ENCODE measurements at places on chromosomes 12 and 14.
A peak's percentile ranks its signal among the peaks of the same experiment; 100 is the strongest.

- DNase-seq = peak; percentile 16
Measured at GRCh38 chr12:114625294-114625851, 58.6 kb downstream of the TBX3 start.

DNA sequence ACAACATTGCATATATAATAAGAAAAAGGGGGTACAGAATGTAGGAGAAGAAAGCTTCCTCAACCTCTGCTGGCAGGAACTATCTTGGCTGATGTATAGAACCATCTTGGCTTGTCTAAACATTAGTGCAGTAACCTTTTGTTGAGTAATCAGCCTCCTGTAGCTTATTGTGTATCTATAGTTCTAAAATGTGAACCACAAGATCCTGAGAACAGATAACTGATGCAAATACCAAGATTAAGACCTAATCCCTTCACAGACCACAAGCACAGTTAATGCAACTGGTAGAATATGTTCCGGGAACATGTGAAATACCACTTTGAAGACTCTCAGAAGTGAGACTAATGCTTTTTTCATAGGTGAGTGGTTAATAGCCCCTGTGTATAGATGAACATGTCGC, 50.7 kb upstream of the KCNC2 start:
- DNase-seq = no peak

DNA sequence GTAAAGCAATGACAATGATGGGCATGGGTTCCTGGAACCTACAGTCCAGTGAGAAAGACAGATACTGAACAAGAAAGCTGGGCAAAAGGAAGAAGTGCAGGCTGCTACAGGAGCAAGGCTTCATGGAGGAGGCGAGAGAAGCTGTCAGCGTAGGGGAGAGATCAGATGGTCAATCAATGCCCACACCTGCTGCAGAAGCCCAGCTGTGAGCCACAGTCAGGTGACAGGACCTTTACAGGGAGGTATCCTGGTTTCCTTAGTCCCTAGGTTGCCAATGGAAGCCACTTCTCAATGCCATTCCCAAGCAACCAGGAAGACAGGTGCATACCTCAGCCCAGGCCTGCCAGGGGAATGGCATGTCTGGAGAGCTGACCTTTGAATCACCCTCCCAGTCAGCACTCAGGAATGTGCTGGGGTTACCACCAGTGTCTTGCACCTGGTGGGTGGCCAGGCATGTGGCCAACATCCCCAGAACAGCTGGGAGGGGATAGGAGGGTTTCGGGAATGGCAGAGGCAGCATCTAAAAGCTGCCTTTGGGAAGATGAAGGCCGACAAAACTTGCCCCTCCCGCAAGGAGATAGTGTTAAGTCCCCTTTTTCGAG, 170.3 kb downstream of the TTC7B start:
- no peak for DNase-seq

GRCh38 chr14:90535556-90536090, 138.8 kb downstream of the CALM1 start:
- no peak for DNase-seq

GRCh38 chr14:67933266-67933665, 113.7 kb downstream of the RAD51B start:
- DNase-seq = no peak

GRCh38 chr12:21656905-21657325, 727 bp downstream of the LDHB start:
- DNase-seq = peak; percentile 38

- no peak for DNase-seq
Measured at GRCh38 chr12:131015581-131016337, 62.1 kb downstream of the ADGRD1 start.

GRCh38 chr12:6850796-6851152, 312 bp downstream of the CDCA3 start:
- no peak for DNase-seq

DNA sequence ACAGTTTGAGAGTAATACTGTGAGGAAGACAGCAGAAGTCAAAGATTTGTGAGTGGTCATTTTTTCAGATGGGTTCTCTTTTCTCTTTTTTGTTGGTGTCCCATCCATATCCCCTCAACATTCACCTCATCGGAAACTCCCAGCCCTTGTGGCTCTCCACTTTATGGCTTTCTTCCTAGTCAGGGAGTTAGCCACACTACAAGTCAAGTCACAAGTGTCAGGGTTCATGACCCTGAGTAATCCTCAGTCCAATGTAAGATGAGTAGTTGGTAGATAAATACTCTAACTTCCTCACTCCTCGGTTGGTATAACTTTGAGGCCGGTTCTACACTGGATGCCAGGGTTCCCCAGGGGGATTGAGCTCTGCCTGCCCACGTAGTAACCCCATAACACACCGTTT, 41.4 kb downstream of the PTGER2 start:
- DNase-seq = no peak

DNA sequence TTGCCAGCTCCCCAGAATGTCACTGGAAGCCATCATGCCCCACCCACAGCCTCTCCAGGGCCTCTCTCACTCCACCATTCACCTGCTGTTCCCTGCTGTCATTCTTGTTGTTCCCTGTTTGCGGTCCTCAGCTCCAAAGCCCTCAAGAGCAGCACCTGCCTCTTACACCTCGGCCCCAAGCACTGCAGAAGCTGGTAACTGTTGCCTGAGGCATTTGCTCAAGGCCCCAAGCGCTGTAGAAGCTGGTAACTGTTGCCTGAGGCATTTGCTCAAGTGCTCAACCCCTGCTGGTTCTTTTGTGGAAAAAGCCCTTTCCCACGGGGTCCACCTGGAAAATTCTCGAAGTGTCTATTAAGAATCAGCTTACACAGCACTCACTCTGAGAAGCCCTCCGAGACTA, 78.0 kb downstream of the ARL6IP4 start:
- DNase-seq = no peak

DNA sequence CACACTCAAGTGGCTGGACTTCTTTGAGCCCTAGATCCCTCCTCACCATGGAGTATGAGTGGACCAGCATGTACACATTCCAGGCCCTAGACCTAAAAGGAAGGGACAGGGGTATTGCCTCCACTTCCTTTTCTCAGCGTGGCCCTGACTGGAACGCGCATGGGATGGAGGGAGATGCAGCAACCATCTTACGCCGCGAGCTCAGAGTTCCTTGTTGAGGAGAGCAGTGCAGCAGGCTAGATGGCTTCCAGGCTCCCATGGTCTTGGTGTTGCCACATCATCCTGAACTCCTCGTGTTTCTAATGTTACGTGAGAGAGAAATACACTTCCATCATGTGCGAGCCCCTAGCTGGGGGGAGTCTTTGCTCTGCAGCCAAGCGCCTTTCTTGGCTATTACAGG, 61.8 kb upstream of the DIO3 start:
- DNase-seq = no peak

GRCh38 chr12:40215982-40216381, 8.8 kb upstream of the LRRK2 start:
- DNase-seq = no peak

- DNase-seq = no peak
Measured at GRCh38 chr12:106058256-106059182, 80.2 kb downstream of the NUAK1 start.

DNA sequence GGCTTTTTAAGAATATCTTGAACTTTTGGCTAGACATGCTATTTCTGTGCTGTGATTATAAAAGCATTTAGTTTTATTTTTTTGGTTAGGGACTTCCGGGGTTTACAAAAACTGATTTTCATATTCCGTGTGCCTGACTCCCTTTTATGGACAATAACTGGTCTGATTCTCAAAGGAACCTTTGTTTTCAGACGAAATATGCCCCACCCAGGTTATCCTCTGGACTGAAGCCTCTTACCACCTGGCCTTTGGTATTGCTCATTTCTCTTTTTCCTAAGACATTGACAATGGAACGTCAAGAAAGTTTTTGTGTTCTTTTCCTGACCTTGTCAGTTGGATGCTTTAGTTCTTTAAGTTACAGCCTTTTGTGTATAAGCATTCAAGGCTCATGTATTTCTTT, 10.8 kb downstream of the TIGAR start:
- DNase-seq = no peak

- no peak for DNase-seq
Measured at GRCh38 chr12:123200414-123200813, 32.5 kb downstream of the MPHOSPH9 start.

DNA sequence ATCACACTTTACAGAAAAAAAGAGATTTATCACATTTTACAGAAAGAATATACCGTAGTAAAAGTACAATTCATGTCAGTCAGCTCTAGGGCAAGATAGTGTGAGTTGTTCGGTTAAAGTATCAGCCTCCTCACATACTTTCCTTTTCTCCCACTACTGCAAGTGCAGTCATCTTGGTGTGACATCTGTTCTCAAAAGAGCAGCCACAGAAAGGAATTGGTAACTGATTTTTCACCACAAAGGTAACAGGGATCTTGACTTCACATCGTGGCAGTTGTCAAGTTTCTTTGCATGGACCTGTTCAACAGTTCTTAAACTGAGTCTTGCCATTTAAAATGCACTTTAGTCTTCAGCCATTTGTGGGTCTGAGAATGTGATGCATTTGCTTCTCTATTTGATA, 5.0 kb upstream of the E2F7 start:
- DNase-seq = no peak

DNA sequence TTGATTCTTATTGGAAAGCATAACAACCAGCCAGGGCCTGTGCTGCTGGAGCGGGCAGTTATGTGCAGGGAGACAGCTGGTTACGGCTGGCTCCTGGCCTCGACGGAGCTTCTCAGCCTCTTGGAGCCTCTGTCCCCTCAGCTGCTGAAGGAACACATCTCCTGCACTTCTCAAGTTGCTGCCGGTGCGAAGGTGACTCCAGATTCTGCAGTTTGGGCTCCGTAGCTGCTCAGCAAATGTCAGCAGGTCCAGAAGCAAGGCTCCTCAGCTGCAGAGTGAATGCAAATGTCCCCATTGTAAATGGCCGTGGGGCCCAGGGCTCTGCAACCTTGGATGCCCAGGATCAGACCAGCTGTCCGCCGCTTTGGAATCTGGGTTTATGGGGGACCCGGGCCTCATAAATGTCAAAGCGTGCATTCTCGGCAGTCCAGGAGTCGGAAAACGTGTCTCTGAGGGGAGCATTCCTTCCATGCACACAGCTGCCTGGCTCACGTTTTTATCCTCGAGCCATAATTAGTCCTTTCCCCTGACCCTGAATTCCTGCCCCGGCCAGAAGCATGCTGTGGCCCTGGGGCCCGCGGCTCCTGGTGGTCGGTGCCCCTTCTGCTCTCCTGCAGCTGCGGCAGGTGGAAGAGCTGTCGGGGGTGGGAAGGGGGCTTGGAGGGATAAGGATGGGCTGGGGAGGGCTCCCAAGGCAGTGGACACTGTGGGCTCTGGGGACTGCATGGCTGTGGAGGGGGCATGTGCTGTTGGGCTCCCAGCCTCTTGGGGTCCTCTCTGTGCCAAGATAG, 106.0 kb downstream of the KIF26A start:
- DNase-seq = no peak

DNA sequence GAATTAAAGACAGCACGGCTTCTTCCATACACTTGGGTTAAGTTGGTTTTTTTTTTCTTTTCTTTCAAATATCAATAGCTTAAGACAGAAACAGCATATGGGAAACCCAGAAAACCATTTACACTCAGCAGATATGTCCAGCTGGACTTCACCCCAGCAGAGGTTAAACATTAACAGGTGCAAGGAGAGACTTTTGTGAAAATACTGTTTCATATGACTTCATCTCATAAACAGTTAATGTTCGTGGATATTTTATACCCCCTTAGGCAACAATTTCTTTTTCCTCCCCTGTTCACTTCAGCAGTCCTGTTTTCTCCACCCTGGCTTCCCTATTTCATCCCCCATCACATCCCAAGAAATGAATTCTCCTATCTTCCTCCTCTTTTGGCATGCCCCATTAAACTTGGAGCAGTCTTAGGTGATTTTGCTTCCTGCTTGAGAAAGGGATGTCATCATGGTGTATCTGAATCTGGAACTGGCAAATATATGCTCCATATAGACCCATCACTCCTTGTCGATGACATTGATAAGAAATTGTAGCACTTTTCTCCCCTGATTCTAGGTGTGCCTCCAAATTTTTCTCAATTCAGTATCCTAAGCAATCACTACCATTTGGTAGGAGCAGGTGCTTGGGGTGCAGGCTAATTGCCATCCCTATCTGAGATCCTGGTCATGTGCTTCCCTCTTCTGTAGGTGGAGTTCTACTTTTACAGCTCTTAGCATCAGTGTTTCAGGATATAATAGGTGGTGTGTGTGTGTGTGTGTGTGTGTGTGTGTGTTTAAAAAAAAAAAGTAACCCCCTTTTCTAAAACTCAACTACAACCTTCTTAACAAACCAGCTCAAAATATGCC, 67.9 kb downstream of the BMP4 start:
- DNase-seq = no peak

DNA sequence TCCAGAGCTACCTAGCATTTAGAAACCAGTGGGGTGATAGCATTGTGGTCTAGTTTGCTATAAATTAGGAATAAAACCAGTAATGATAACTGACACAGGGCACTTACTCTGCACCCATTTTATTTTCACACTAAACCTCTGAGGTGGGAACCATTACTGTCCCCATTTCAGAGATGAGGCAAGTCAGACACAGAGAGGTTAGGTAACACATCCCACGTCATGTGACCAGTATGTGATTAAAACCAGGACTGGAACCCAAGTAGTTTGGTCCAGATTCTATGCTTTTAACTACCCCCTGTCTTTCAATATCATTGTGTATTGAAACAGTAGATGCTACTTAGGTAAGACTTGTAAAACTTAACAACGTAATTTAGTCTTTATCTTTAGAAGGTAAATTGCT, 110.2 kb downstream of the PLXNC1 start:
- no peak for DNase-seq

- no peak for DNase-seq
Measured at GRCh38 chr12:43206396-43206795, 345.6 kb downstream of the ADAMTS20 start.

DNA sequence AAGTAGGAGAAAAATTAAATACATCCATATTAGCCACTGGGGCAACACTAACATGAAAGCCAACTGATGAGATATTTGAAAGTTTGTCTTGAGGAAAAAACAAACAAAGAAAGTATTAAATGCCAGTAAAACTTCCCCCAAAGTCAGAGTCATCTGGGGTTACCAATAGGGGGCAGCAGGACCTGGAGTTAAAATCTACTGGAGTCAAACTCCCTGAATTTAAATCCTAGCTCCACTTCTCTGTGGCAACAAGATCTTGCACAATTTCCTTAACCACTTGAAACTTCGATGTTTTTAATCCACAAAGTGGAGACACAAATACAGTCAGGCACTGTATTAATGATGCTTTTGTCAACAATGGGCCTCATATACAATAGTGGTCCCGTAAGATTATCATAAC, 14.4 kb downstream of the PLEKHG7 start:
- DNase-seq = no peak

- DNase-seq = no peak
Measured at GRCh38 chr12:10741845-10742244, 18.7 kb upstream of the YBX3 start.

GRCh38 chr12:51926064-51926632, 18.8 kb downstream of the ACVRL1 start:
- no peak for DNase-seq

GRCh38 chr12:75995691-75996090, 35.9 kb downstream of the PHLDA1 start:
- no peak for DNase-seq

DNA sequence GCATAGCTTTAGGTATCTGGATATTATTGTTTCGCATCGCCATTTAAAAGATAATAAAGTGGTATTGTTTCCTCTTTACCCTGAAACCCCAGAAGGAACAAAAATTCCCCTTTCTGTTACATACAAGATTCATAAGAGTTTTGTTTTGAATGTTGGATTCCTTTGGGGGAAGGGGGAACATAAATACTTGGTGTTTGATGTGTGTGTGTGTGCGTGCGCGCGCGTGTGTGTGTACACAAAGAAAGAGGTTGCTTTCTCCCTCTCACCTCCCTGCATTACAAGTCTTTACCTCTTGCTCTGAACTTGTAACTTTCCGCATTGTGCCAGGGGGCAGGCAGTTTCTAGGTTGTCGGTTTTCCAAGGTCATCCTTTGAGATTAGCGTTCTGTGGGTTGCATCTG, 76.4 kb downstream of the GPATCH2L start:
- DNase-seq = no peak

GRCh38 chr12:71027856-71028255, 107.3 kb upstream of the PTPRR start:
- no peak for DNase-seq
